Bronchial epithelial cell (primary cell): ENCODE measurements at places on chromosomes 5 and 9.
A peak's percentile ranks its signal among the peaks of the same experiment; 100 is the strongest.

GRCh38 chr9:128781187-128782070 lies 5.6 kb upstream of the TBC1D13 start:
- DNase-seq = no peak

GRCh38 chr9:133552236-133552635 lies 17.7 kb downstream of the ADAMTSL2 start:
- DNase-seq = no peak

DNA sequence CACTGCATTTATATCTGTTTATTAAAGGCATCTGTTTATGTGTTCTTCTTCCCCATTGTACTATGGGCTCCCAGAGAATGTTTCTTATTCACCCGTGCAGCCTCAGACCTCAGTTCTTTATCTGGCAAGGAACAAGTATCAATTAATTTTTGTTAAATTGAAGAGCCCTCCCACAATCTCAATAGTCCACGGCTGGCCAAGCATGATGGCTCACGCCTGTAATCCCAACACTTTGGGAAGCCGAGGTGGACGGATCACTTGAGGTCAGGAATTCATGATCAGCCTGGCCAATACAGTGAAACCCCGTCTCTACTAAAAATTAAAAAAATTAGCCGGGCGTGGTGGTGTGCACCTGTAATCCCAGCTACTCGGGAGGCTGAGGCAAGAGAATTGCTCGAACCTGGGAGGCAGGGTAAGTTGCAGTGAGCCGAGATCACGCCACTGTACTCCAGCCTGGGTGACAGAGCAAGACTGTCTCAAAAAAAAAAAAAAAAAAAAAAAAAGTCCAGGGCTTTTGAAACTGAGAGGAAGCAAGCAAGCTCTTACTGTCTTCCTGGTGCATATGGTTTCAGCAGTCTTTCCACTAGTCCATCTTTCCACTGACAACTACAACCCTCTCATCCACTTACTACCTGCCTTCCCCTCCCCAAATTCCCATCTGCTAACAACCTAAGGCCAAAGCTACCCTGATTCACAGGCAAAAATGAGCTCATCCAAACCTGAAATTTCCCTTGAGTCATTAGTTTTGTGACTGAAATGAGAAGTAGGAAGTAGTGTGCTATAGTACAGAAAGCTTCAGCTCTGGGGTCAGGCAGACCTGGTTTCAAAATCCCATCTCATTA lies 2.3 kb upstream of the HK3 start:
- peak; percentile 38 for DNase-seq

GRCh38 chr9:113998114-113998513 lies 80.0 kb downstream of the AMBP start:
- DNase-seq = no peak

DNA sequence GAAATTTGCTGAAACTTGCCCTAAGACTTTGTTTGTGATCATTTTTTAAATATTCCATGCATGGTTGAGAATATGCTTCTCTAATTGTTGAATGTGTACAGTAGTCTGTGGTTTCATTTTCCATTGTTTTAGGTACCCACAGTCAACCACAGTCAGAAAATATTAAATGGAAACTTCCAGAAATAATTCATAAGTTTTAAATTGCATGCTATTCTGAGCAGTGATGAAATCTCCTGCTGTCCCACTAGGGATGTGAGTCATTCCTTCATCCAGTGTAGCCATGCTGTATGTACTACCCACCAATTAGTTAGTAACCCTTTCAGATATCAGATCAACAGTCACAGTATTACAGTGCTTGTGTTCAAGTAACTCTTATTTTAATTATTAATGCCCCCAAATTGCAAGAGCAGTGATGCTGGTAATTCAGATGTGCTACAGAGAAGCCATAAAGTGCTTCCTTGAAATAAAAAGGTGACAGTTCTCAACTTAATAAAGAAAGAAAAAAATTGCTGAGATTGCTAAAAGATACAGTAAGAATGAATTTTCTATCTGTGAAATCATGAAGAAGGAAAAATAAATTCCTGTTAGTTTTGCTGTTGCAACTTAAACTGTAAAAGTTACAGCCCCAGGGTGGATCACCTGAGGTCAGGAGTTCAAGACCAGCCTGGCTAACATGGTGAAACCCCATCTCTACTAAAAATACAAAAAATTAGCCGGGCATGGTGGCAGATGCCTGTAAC lies 79.9 kb upstream of the FBXL17 start:
- peak; percentile 64 for DNase-seq

- no peak for DNase-seq
These were observed 7.7 kb downstream of the FBXO38 start for GRCh38 chr5:148391422-148391821.

DNA sequence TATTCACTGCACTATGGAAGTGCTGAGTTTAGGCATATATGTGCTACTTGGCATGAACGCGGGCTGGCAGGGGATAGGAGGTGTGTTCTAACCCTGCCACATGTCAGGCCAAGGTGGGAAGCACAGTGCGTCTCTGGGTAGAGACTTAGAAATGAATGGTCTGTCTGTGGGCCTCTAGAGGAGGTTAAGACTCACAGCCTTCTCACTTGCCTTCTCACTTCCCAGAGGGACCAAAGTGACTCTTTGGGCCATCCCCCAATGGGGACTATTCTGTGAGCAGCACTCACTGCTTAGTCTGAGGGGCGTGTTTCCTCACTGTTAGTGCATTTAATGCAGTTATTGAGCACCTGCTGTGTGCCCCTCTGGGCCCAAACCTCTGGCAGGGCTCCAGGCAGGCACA lies 2.4 kb upstream of the PITX1 start:
- DNase-seq = no peak

GRCh38 chr5:63400079-63400478 lies 562.2 kb downstream of the HTR1A start:
- no peak for DNase-seq

- peak; percentile 62 for DNase-seq
These were observed 1.3 kb upstream of the NFIB start for GRCh38 chr9:14314929-14315874.
